Stimulated activated CD4-positive, alpha-beta T cell treated with anti-CD3 and anti-CD28 coated beads, TNF-alpha, amount 100 ng/mL, for 24 hours (primary cell): ENCODE measurements at places on chromosomes 1 and 21.
A peak's percentile ranks its signal among the peaks of the same experiment; 100 is the strongest.

GRCh38 chr1:38246955-38247952 lies 200.7 kb upstream of the POU3F1 start:
- DNase-seq: no peak

- DNase-seq: no peak
These were observed 408.8 kb downstream of the PLA2G4A start for GRCh38 chr1:187237542-187237941.

- DNase-seq: no peak
These were observed 173.0 kb downstream of the NFIA start for GRCh38 chr1:61255358-61255703.

DNA sequence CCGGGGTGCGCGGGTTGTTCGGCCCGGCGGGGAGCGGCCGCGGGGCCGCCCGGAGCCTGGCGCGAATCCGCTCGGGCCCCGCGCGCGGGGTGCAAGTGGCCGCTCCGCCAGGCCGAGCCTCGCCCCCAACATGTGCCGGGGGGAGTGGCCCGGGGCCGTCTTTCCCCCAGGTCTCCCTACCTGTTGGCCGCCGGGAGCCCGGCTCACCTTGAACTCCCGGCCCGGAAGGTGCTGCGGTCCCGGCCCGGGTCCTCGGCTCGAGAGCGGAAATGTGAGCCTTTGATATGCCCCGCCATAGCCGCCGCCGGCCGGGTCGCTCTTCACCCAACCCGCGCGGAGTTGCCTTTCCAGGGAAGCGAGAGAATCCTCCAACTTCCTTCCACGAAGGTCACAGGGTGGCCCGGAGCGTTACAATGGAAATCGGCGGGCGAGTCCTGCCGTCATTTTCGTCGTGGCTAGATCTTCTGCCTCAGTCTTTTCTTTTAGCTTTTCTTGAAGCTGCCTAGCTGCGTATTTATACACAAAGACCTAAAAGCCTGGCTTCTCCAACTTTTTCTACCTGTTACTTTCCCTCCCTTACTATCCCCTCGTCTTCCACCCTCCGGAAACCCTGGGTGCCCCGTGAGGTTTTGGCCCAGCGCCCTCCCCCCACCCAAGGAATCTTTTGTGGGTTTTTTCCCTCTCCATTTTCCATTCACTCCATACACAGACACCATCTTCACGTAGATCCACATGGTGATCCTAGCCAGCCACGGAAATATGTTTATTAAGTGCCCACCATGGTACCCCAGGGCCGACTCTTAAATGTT lies 867 bp downstream of the PTGFRN start:
- DNase-seq: peak; percentile 8

GRCh38 chr1:9075022-9075421 lies 5.6 kb upstream of the SLC2A5 start:
- DNase-seq: no peak

DNA sequence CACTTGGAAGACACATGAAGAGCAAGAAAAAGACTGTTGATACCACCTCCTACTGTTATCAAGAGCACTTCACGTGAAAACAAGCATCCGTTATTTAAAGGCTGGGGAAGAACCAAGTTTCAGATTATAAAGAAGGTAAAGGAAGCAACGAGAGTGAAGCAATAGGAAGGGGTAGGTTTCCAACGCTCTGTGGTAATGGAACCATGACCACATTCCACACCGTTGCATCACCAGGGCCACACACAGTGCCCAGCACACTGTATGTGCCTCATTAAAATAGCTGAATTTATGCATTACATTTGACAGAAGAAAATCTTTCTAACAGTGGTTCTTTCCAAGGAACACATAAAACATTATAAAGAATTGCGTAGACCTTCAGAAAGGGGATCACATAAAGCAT lies 435.8 kb downstream of the MRPL39 start:
- no peak for DNase-seq

GRCh38 chr1:167515893-167516321 lies 2.4 kb downstream of the CD247 start:
- DNase-seq: no peak

GRCh38 chr1:62070384-62071011 lies 124.2 kb upstream of the L1TD1 start:
- no peak for DNase-seq

DNA sequence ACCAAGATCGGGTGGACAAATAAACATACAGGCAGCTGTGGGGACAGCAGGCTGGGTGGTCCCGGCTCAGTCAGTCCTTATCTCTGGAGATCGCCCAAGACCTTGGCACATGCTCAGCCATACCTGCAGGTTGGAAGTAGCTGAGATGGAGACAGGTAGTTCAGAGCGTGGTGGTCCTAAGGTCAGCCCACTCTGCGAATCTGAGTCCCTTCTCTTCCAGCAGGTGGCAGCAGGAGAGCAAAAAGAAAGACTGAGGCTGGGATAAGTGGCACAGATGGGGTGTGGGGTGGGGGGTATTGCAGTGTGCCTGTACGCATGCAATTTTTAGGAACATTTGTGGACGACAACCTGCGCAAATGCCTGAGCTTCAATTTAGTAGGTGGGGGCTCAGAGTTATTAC lies 104.9 kb downstream of the TENT5C start:
- DNase-seq: no peak

DNA sequence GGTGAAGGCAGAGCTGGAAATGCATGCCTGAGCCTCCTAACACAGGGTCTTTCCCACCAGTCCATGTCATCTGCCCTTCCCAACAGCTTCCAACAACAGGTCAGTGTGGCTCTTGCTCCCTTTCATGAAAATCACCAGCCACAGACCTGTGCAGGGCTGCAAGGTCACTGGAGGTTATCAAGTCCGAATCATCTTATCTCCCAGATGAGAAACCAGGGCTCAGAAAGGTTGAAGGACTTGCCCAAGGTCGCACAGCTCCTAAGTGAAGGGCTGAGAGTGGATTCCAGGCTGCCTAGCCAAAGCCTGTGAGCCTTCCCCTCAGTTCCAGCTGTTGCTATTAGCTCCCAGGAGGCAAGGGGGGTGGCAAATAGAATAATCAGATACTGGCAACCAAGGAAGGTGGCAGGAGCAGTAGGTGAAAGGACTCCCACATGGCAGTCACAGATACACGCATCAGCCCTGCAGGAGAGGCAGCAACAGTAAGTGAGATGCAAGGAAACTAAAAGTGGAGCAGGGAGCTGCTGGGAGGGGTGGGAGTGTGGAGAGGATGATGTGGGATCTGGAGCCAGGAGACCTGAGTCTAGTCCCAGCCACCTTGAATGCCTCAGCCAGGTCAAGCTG lies 74.2 kb downstream of the SSBP3 start:
- DNase-seq: no peak

GRCh38 chr1:51856745-51857144 lies 21.8 kb downstream of the NRDC start:
- DNase-seq: no peak

GRCh38 chr1:219751870-219752507 lies 139.1 kb upstream of the ZC3H11B start:
- DNase-seq: no peak
